ENCODE measurements at places on chromosomes 11 and 22.
A peak's percentile ranks its signal among the peaks of the same experiment; 100 is the strongest.

- no peak for DNase-seq
Observed at GRCh38 chr11:102239911-102240310, 77.4 kb upstream of the BIRC3 start.

- DNase-seq: no peak
Observed at GRCh38 chr11:32427935-32428664, 7.2 kb downstream of the WT1 start.

GRCh38 chr11:7595016-7595866 lies 78.1 kb downstream of the CYB5R2 start:
- no peak for DNase-seq

GRCh38 chr11:102421261-102421660 lies 31.3 kb downstream of the TMEM123 start:
- DNase-seq: no peak

DNA sequence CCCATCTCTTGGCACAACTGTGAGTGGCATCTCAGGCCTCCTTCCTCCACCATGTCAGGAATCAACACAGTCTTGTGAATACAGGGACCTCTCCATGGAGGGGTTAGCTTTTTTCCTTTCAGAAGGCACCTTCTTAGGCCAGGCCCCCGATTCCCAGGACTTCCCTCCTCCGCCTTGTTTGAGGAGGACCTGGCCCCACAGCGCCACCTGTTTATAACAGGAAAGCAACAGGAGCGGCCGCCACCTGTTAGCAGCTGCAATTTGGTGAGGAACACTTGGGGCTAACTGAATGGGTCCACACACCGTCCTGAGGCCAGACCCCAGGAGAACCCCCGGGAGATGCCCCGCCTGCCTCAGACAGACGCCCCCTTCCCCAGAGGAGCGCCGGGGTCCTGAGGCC lies 3.8 kb upstream of the PKP3 start:
- no peak for DNase-seq

GRCh38 chr22:35882211-35883030 lies 146.2 kb downstream of the RBFOX2 start:
- no peak for DNase-seq

GRCh38 chr22:38290347-38290746 lies 17.5 kb upstream of the TMEM184B start:
- no peak for DNase-seq

GRCh38 chr22:42271191-42271813 lies 849 bp upstream of the TCF20 start:
- no peak for DNase-seq

DNA sequence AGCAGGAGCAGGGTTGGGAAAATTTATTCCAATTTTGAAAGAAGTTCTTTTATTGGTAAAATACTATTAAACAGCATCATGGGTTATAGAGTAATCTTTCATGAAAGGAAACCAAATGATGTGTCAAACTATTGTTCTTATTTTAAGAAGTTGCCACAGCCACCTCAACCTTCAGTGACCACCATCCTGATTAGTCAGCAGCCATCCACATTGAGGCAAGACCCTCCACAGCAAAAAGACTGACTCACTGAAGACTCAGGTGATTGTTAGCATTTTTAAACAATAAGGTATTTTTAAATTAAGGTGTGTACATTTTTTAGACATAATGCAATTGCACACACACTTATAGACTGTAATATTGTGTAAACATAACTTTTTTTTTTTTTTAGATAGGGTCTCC lies 3.7 kb upstream of the HEPHL1 start:
- DNase-seq: no peak

- DNase-seq: peak; percentile 20
Observed at GRCh38 chr22:18059473-18059872, 18.3 kb upstream of the PEX26 start.

DNA sequence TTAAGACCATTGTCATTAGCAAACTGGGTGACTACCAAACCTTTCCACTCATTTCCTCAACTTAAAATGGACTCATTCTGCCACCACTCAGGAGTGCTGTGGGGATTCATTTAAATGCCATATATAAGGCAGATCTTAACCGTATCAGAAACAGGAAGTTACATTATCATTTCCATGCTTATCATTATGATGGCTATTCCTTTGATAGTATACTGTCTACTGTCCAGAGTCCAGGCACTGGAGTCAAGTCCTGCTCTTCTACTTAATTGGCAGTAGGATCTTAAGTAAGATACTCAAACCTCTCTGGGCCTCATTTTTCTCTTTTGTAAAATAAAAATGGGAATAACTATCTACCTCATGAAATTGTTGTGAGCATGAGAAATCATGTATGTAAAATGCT lies 8.4 kb upstream of the NAV2 start:
- DNase-seq: no peak

DNA sequence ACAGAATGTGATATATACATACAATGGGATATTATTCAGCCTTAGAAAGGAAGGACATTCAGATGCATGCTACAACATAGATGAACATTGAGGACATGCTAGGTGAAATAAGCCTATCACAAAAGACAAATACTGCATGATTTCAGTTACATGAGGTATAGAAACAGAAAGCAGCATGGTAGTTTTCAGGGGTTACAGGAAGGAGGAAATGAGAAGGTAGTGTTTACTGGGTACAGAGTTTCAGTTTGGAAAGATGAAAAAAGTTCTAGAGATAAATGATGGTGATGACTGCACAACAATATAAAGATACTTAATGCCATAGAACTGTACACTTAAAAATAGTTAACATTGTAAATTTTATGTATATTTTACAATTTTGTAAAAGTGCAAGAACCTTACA lies 266.7 kb upstream of the C11orf87 start:
- DNase-seq: no peak

GRCh38 chr11:122258446-122259194 lies 142.6 kb upstream of the BLID start:
- DNase-seq: no peak

DNA sequence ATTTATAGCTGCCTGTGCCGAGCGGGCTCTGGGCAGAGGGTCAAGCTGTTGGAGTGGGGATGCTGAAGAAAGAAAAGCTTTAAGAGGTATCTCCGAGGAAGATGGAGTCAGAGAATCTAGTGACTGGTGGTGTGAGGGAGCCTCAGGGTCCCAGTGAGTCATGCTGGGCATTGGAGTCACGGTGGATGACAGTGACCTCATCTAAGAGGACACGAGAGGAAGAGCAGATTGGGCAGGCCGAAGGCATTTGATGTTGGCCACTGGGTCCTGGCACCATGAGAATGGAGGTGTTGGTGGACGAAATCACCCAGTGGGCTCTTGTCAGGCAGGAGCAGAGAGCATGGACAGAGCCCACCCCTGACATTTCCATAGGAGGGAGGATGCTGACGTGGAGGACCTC lies 68.4 kb downstream of the TBC1D22A start:
- no peak for DNase-seq

GRCh38 chr11:45024846-45025588 lies 74.3 kb upstream of the TP53I11 start:
- DNase-seq: no peak

DNA sequence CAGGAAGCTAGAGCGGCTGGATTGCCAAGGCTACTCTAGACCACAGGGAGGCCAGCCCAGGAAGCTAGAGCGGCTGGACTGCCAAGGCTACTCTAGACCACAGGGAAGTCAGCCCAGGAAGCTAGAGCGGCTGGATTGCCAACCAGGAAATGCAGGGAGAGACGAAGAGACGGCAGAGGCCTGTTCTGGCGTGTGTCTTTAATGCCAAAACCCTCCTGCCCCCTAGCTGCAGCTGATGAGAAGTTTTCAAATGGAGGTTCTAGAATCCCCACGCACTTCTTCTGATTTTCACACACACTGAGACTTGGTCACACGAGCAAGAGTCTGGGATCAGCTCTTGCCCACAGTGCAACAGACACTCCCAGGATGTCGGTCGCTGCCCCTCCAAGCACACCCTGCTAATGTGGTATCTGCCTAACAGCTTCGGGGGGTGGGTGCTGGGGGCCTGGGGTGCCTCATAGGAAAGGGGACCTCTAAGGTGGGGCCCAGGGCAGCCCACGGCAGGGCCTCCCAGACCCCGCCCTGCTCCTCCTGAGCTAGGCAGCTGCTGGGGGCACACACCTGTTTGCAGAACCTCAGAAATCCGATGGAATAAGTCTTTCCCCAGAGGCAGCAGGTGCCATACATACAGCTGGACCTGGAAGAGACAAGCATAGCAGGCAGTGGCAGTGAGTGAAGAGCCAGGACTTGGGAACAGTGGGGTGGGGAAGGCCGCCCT lies 28.5 kb downstream of the MAFF start:
- DNase-seq: no peak

- no peak for DNase-seq
Observed at GRCh38 chr11:65539744-65540289, 14.9 kb downstream of the SCYL1 start.

DNA sequence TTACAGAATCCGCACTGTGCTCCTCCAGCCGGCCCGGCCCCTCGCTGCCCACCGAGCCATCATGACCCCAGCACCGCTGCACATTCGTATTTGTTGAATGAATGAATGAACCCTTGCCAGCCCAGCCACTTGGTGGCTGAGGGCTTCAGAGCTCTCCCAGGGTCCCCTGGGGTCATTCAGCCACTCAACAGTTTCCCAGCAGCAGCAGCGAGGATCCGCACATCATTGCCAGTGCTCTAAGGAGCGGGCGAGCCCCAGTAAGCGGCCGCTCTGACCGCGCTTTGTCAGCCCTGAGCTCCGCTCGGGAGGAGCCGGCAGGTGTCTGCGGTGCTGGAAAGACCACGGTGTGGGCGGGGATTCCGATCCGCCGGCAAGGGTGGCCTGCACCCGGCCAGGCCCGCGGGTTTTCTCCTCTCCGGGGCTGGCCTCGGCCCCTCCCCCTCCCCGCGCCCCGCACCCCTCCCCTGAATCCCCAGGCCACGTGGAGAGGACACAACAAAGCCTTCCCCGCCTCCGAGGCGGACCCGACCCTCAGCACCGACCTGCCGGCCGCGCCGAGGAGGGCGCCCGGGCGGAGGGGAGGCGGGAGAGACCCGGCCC lies 563 bp downstream of the BID start:
- DNase-seq: no peak

DNA sequence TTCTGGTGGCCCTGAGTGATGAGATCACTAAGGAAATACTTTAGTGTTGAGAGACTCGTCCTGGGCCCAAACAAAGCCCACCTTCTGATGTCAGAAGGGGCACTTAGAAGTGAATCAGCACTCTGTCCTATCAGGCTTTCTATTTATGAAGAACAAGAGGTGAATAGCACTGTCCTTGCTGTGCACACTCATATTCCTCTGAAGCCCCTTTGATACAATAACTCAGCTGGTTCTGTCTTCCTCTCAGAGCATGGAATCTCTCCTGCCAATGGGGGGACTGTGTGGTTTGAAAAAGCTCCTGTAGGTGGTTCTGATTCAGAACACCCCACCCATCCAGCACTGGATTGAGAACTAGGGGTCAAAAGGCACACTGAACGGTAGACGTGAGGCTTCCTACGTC lies 348.1 kb downstream of the ETS1 start:
- DNase-seq: no peak

- no peak for DNase-seq
Observed at GRCh38 chr11:16527525-16528246, 171.3 kb upstream of the SOX6 start.

GRCh38 chr11:88597387-88597786 lies 259.9 kb upstream of the CTSC start:
- no peak for DNase-seq

GRCh38 chr11:134581966-134582769 lies 170.1 kb upstream of the B3GAT1 start:
- DNase-seq: peak; percentile 25

- peak; percentile 73 for DNase-seq
Observed at GRCh38 chr11:73295241-73295995, 12.7 kb upstream of the ARHGEF17 start.

DNA sequence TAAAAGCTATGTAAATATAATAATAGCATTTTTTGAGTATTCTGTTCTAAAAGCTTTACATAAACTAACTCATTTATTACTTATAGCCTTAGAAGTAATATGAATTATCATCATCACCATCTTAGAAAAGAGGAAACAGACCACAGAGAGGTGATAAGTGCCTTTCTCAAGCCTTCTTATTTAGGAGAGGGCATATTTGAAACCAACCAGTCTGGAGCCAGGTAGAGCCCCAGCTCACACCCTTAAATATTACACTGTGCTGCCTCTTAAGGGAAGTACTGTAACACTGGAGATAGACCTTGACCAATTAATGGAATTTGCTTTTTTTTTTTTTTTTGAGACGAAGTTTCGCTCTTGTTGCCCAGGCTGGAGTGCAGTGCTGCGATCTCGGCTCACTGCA lies 2.3 kb downstream of the BCO2 start:
- no peak for DNase-seq

DNA sequence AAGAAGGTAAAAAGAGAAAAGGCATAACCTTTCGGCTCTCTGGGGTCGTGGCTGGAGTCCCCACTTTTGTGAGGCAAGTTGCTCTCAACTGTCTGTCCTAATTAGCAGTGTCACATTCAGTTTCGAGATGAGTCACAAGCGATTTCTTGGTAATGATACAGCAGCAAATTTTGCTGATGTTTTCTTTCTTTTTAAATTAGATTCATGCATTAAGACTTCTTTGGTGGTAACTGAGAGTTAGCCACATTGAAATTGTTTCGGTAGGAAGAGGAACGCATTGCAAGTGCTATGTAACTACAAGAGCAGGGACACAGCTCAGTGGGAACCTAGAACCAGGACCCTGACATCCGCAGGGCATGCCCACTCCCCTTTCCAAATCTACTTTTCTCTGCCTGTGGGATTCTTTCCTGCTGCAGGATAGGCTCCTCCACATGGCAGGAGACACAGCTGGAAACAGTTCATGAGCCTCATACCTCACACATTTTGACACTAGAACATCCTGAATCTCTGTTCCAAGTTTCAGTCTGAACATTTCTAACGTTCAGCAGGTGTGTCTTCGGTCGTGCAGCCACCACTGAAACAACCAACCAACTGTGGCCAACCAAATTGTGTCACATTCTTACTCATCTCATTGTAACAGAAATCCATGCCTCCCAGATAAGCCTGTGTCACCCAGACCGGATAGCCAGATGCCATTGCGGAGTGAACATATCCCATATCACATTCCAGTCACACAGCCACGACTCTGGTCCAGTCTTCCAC lies 987.6 kb downstream of the NTM start:
- no peak for DNase-seq
